ENCODE measurements at places on chromosomes 1 and 21. TPM values are rescaled to one million over a fixed set of nuclear protein-coding genes. Genes with fewer than 3 reads are reported as not detected.

Gene TMEM183A
- 70.3 TPM for total RNA-seq

Gene C1orf56
- 2.4 TPM for total RNA-seq

DNA sequence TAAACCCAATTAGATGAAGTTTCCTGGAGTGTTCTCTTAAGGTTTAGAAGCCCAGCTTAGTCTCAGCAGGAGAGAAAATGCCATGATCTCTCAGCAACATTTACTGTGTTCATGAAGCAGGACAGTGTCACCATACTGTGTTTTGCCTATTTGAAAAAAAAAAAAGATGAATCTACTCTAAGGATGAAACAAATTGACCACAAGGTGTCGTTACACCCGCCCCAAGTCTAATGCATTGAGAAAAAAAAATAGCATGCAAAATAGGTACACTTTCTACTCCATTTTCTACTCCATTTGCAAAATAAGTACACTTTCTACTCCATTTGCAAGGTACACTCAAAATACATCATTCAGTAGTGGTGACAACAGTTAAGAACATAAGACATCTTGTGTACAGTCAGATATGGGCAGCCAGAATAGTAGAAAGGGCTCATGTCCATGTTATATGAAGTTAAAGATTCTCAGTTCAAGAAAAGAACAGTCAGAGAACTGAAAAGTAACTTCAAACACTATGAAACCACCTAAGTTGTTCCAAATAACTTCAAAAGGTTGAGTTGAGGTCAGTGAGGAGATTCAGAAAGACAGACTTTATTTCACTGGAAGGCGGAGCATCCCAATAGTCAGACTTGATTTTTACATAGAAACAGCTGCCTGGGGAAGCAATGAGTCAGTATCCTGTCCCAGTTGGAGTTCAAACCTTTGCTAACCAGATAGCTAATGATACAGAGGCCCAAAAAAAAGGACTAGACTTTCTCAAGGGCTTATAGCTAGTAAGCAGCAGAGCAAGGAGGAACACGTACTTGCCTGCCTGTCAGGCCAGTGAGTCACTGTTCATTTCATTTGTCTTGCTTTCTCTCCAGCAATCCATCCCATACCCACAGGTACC is 13.3 kb downstream of the PLPPR5 start:
- DNase-seq, result no peak

Gene KCNJ15
- 0.17 TPM for total RNA-seq

Gene C1orf105
- not detected for total RNA-seq

- DNase-seq, result no peak
These were observed 22.5 kb downstream of the VPS26C start for GRCh38 chr21:37244501-37245095.
